ENCODE measurements at places on chromosomes 6 and 20.

DNA sequence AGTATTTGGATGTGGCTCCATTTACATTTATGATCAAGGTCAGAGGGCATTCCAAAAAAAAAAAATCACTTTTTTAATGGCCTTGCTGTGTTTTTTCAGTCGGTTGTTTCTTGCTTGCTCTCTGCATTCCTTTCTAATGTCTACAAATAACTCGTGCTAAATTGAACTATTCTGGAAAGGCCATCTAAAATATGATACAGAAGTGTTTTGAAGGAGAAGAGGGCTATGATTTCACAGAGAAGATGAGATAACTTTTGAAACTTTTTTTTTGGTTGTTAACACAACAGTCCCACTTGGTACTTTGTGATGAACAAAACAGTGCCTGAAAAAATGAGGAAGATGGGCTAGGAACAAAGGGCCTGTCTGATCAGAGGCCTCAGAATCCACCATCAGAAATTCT lies 156.1 kb upstream of the SMLR1 start:
- DNase-seq = no peak

DNA sequence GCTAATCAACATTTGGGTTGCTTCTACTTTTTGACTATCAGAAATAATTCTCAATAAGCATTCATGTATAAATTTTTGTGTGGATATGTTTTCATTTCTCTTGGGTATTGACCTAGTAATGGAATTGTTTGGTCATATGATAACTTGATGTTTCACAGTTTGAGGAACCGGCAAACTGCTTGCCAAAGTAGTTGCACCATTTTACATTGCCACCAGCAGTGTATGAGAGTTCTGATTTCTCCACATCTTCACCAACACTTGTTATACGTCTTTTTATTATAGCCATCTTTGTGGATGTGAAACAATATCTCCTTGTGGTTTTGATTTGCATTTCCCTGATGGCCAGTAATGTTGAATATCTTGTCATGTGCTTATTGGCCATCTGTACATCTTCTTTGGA lies 42.6 kb upstream of the TGM2 start:
- no peak for DNase-seq

GRCh38 chr20:11581271-11581670 lies 336.4 kb upstream of the BTBD3 start:
- DNase-seq = no peak

GRCh38 chr6:37319156-37319555 lies 34.6 kb upstream of the RNF8 start:
- no peak for DNase-seq

GRCh38 chr6:158639056-158639455 lies 5.5 kb downstream of the DYNLT1 start:
- no peak for DNase-seq

GRCh38 chr6:154593122-154593521 lies 82.6 kb upstream of the CNKSR3 start:
- peak; percentile 81 for DNase-seq

DNA sequence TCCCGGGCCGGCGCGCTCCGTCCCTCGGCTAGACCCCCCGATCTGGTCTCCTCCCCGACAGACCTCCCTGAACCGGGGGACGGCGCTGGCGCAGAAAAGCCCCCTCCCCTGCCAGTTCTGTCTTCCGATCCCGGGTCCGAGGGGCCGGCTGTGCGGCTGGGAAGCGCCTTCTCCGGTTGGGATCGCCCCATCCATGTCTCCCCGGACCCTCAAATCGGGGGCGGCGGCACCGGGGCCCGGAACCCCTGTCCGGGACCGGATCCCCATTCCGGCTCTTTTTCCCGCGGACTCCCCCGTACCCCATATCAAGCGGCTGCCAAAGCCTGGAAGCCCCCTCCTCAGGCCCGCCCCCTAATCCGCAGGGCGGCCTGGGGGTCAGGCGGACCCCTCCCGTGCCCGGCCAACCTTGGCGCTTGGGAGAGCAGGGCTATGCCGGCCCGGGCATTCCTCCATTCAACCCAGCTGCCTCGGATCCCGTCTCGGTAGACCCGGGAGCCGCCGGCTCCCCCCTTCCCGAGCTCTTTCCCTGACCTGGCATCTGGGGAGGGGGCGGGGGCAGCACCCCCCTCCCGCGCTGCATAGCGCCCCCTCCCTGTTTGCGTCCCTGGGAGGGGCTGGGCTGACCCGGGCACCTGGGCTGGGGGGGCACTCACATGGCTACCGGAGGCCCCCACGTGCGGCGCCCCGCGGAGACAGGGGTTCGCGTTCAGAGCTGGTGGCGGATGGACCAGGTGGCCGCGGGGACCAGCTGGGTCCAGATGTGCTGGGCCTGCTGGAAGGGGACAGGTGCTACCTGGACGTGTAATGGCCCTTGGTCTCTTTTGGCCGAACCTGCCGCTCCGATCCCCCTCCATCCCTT lies 643 bp downstream of the DLGAP4 start:
- DNase-seq = no peak

- no peak for DNase-seq
These were observed 118.8 kb downstream of the COL19A1 start for GRCh38 chr6:69985180-69985579.

DNA sequence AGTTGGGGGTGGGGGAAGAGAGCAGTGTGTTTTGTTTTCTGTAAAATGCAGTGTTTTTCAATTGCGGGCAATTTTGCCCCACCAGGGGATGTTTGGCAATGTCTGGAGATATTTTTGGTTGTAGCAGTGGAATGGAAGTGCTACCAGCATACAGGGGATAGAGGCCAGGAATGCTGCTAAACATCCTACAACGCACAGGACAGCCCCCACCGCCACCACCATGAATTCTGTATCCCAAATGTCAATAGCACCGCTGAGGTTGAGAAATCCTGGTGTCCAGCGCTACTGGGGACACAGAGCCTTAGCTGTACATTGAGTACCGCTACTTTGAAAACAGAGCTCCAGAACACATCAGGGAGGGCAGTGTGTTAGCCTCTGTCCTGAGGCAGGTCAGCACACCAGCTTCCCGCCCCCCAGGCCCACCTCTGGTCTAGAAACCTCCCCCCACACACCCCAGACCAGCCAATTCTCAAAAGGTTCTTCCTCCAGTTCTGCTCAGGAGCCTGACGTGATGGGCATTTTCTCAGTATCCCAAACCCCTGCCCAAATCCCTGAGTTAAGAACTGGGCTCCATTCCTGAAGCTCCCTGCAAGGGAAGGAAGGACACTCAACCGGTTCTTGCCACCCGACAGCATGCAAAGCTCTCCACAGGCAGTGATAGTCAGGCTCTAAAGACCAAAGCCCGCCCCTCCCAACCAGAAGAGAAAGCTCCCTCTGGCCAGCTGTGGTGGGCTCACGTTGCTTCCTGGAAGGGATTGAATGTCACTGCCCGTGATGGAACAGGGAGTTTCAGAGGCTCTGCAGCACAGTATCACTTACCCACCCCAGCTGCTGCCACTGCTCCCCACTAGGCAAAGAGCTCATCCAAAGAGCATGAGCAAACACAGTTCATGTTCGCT lies 321.5 kb upstream of the JARID2 start:
- peak; percentile 52 for DNase-seq

- DNase-seq = no peak
These were observed 591.0 kb downstream of the DHX35 start for GRCh38 chr20:39553120-39553519.

DNA sequence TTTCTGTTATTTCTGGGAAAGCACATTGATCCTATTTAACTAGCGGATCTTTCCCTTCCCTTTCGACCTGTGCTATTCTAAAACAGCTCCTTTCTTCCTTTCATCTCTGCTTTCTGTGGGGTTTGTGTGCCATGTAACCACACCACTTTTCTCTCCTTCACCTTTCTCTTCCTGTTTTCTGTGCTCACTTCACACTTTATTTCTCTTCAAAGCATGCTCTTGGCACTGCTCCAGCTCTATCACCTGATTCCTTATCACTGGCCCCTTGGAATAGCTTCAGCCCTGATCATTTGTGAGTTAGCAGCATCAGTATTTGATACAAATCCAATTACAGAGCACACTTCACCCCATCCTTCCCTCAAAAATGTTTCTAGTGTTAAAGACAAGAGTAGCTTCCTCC lies 8.1 kb upstream of the METTL24 start:
- DNase-seq = no peak

GRCh38 chr6:45253453-45253852 lies 74.7 kb upstream of the RUNX2 start:
- no peak for DNase-seq

GRCh38 chr6:122180132-122180531 lies 219.3 kb upstream of the HSF2 start:
- no peak for DNase-seq

DNA sequence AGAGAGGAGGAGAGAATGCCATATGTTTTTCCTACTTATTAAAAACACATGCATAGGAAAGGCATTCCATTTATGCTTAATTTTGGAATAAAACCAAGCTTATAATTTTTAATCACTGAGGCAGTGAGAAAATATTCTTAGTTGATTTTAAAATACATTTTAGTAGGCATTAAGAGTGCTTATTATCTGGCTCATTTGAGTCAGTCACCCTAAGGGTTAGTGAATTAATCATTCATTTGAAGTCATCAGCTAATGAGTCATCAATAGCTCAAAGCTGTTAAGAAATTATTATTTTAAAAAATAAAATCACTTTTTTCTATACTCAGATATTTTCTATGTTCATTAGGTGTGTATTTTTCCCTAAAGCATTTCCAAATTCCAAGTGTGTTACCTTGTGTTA lies 81.6 kb downstream of the TMEM200A start:
- DNase-seq = no peak

DNA sequence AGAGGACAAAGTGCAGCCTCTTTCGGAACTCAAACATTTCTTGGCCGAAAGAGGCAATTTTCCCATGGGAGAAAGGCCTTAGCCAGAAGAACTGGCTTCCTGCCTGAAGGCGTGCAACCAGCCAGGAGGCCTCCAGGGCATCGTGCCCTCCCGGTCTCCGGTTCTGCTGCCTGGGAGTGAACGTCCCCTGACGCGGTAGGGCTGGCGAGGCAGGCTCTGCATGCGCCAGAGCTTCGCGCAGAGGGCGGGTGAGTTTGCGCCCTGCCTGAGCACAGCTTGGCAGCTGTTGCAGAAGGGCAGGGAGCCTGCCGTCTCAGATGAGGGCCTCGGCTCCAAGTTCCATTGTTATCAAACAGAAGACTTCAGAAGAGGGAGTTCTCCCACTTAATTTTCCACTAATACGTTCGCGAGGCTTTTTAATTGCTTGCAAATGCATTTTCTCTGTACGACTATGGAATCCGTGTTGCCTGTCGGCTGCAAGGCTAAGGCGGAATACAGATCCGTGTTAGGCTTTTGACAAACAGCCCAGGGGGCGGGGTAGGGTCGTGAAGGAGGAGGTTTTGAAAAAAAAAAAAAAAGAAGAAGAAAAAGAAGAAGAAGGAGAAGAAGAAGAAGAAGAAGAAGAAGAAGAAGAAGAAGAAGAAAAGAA lies 5.5 kb upstream of the TFAP2D start:
- DNase-seq = no peak

DNA sequence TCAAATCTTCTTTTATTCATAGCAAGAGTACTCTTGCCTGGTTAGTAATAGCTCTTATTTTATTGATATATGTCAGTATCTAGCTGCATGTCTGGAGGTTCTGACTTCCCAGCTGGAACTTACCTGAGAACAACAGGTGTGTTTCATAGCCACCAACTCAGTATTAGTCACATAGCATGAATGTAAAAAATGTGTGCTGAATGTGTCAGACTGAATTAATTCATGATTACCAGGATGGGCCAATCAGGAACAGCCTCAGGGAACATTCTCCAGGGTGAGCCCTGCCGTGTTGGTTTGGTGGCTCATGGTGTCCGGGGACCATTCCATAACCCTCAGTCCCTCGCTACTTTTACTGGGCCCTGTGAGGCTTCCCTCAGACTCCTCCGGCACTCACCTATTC lies 99.7 kb downstream of the TULP4 start:
- DNase-seq = no peak

- DNase-seq = no peak
These were observed 85.5 kb downstream of the BMP7 start for GRCh38 chr20:57180954-57181353.

DNA sequence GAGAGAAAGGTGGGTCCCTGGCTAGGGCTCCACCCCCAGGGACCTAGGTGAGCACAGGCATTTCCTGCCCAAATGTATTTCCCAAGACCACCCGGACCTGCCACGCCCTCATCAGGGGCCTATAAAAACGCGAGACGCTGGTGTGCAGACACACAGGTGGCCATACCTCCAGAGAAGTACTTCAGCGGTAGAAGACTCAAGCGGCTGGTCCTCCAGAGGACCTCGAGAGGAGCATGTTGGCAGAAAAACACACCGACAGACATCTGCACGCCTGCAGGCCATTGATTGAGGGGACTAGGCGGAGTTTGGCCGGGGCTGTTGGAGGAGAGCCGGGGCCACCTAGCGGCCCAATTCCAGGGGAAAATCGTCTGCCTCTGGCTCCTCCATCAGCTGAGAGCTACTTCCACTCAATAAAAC lies 695.8 kb upstream of the MMS22L start:
- no peak for DNase-seq

- no peak for DNase-seq
These were observed 12.4 kb upstream of the F13A1 start for GRCh38 chr6:6332811-6333244.

GRCh38 chr6:3349388-3350251 lies 90.9 kb downstream of the PSMG4 start:
- DNase-seq = no peak

- DNase-seq = no peak
These were observed 169.4 kb downstream of the TAF4 start for GRCh38 chr20:61896058-61896961.

- DNase-seq = no peak
These were observed 12.2 kb downstream of the ARHGAP18 start for GRCh38 chr6:129697788-129698187.

GRCh38 chr20:25299806-25300205 lies 51.9 kb downstream of the PYGB start:
- no peak for DNase-seq

DNA sequence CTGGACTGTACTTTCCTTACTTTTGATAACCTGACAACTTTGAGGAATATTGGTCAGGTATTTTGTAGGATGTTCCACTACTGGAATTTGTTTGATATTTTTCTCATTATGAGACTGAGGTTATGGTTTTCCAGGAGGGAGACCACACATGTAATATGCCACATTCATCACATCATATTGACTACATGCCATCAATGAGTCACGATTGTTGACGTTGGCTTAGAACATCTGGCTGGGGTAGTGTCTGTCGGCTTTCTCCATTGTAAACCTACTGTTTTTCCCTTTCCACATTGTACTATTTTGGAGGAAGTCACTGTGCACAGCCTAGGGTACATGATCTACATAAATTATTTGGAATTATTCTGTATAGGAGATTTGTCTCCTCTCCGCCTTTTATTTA lies 1.4 kb upstream of the STX11 start:
- DNase-seq = no peak

- DNase-seq = no peak
These were observed 20.5 kb upstream of the GJA10 start for GRCh38 chr6:89873721-89874120.

DNA sequence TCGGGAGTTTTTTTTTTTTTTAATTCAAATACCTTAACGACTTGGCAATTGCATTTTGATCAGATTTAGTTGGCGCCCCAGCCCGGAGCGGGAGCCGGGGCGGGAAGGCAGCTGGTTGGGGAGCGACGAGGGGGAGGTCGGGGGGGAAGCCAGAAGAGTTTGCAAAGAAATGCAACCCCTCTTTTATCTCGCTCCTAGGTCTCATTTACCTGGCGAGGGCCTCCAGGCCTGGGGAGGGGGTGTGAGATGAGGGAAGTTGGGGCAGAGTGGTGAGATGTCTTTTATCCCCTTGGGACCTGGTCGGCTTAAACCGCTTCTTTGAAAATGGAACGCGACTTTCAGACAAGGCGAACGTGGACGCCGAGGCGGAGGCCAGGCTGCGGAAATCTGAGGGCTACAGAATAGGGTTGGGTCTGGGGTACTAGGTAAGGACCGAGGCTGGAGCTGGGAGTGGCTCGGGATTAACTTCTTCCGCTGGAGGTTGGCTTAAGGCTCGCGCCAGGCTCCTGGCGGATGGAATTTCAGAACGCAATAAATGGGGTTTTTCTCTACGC lies 40.3 kb downstream of the NCR2 start:
- no peak for DNase-seq

Data from NCI-H2107 (cell line).